ENCODE measurements at places on chromosomes 3 and 15. TPM values are rescaled to one million over a fixed set of nuclear protein-coding genes. Genes with fewer than 3 reads are reported as not detected.

GRCh38 chr3:150740733-150741496 is 22.1 kb downstream of the SIAH2 start:
- DNase-seq = no peak
- peaks cover 13% of the 10 kb centered on the region for H3K36me3 ChIP-seq
- no peaks in the 10 kb centered on the region for H3K27me3 ChIP-seq
- no peak overlapping the region for H3K27ac ChIP-seq

PCOLCE2 gene
- 21.4 TPM for total RNA-seq

DNA sequence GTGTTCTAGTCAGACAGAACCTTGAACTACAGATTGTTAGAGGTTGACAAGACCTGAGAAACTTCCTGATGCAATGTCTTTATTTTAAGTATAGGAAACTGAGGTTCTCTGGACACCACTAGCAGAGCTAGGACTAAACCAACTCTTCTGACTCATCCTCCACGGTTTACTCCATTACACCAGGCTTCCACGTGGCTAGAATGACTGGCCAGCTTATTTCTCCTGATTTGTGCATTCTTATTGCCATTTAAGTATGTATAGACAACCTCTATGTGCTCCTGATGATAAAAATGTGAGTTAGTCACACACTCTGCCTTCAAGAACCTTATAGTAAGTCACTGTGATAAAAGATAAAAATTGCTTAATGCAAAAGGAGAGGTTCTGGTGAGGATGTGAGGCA is 182.7 kb downstream of the MEX3B start:
- no peak overlapping the region for H3K27ac ChIP-seq
- H3K36me3 ChIP-seq = no peaks in the 10 kb centered on the region
- H3K27me3 ChIP-seq = no peaks in the 10 kb centered on the region
- H3K4me1 ChIP-seq = no peaks in the 10 kb centered on the region

- H3K36me3 ChIP-seq = peaks cover 8% of the 10 kb centered on the region
- H3K4me1 ChIP-seq = peaks cover 26% of the 10 kb centered on the region
- DNase-seq = peak; percentile 92
- H3K27ac ChIP-seq = peak overlapping the region; percentile 59
Measured at GRCh38 chr3:172685331-172686214, 25.3 kb downstream of the NCEH1 start.

MESP1 gene
- total RNA-seq = under 0.01 TPM

DNA sequence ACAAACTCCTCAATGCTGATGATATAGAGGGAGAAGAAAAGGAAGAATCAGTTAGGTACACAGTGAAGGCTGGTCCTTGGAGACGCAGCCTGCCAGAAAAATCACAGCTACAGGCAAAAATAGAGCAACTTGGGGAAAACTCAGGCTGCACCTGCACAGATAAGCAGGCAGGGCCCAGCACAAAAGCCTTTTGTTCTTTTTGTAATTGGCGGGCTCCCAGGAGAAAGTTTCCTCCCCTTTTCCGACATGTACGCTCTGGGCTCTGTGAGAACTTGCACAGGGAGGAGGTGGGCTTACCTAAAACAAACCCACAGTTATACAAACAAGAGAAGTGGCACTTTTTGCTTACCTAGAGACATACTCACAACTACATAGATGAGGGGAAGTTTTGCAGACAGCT is 813.4 kb upstream of the EPHA6 start:
- no peak overlapping the region for H3K27ac ChIP-seq
- no peaks in the 10 kb centered on the region for H3K4me1 ChIP-seq
- no peak overlapping the region for H3K4me3 ChIP-seq
- no peaks in the 10 kb centered on the region for H3K36me3 ChIP-seq
- no peaks in the 10 kb centered on the region for H3K27me3 ChIP-seq

MED12L gene
- total RNA-seq = 2.2 TPM

DNA sequence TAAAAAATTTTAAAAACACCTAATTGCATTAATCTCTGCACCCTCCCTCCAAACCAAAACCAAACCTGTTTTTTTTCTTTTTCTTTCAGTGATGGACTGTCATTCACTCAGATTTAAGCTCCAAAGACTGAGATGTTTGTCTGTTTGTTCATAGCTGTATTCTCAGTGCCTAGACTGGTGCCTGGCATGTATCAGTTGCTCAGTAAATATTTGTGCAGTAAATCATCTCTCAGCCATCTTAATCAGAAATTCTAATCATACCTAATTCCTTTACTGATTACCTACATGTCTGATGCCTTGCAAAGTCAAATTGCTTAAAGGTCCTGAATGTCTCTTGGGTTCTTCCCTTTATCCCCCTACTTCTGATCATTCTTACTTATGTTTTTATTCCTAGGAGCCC is 138.8 kb downstream of the ZNF609 start:
- H3K4me3 ChIP-seq = no peak overlapping the region
- DNase-seq = no peak
- H3K27me3 ChIP-seq = no peaks in the 10 kb centered on the region
- no peaks in the 10 kb centered on the region for H3K36me3 ChIP-seq

PIF1 gene
- total RNA-seq = 6.2 TPM

BCHE gene
- not detected for total RNA-seq

GRCh38 chr15:74614744-74615507 is 710 bp upstream of the CLK3 start:
- peaks cover 21% of the 10 kb centered on the region for H3K4me1 ChIP-seq
- H3K36me3 ChIP-seq = peaks cover 10% of the 10 kb centered on the region
- DNase-seq = peak; percentile 99

LARP6 gene
- 76.0 TPM for total RNA-seq

DNA sequence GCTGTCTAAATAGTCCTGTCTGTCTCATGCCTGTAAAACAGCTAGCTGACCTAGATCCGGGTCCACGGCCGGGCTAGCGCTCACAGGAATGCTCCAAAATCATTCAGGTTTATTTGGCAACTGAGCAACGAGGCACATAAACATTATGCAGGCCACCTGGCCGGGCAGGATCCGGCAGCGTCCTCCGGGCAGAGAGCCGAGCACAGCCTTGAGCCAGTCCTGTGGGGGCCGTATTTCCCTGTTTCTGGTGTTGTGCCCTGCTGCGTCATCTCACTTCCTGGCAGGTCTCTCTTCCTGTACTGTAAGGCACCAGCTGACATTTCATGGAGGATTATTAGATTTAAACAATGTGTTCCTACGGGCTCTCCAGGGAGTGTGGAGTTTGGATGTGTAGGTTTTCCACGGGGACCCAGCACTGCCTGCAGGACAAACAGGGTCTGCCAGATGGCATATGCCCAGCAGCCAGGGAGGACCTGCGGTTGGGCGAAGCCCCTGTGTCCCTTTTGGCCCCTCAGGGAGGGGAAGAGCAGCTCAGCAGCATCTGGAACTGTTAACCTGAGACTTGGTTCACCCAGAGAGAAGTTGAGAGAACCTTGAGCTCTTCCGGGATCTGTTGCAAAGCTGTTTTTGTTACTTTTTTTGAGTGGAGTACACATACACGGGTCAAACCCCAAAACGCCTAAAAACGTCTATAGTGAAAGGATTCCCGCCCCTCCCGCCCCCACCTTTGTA is 16.6 kb upstream of the LRRK1 start:
- no peaks in the 10 kb centered on the region for H3K36me3 ChIP-seq
- H3K27ac ChIP-seq = peak overlapping the region; percentile 86
- DNase-seq = peak; percentile 96
- H3K27me3 ChIP-seq = no peaks in the 10 kb centered on the region

DNA sequence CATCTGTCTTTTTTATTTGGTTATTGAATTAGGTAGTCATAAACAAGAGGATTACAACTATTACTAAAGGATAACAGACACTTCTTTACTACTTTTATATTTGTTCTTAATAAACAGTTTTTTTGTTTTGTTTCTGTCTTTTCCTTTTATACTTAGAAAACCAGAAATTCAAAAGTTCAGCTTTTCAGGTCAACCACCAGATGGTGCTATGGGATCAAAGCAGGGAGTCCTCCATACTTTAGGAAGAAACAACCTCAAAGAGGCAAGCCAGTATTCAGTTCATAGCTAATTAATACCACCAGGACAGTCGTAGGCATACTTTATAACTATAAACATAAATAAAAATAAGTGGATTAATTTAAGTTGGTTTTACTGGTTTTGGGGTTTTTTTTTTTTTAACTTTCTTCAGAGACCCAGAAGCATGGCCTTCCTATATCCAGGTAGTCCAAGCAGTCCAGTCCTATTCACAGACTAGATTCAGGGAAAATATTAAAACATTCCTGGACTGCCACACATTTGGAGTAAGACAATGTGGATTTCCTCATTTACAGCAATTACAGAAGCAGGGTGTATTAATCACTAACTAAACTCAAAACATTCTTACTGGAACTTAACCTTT is 16.0 kb upstream of the EID1 start:
- H3K4me1 ChIP-seq = peaks cover 44% of the 10 kb centered on the region
- H3K27me3 ChIP-seq = no peaks in the 10 kb centered on the region
- no peaks in the 10 kb centered on the region for H3K36me3 ChIP-seq
- no peak for DNase-seq
- no peak overlapping the region for H3K27ac ChIP-seq
- H3K4me3 ChIP-seq = no peak overlapping the region

AGTR1 gene
- total RNA-seq = 13.3 TPM

GRCh38 chr3:13785853-13786436 is 93.9 kb downstream of the WNT7A start:
- H3K4me3 ChIP-seq = no peak overlapping the region
- H3K36me3 ChIP-seq = no peaks in the 10 kb centered on the region
- H3K4me1 ChIP-seq = no peaks in the 10 kb centered on the region
- no peak overlapping the region for H3K27ac ChIP-seq
- no peaks in the 10 kb centered on the region for H3K27me3 ChIP-seq

ACKR2 gene
- not detected for total RNA-seq

DNA sequence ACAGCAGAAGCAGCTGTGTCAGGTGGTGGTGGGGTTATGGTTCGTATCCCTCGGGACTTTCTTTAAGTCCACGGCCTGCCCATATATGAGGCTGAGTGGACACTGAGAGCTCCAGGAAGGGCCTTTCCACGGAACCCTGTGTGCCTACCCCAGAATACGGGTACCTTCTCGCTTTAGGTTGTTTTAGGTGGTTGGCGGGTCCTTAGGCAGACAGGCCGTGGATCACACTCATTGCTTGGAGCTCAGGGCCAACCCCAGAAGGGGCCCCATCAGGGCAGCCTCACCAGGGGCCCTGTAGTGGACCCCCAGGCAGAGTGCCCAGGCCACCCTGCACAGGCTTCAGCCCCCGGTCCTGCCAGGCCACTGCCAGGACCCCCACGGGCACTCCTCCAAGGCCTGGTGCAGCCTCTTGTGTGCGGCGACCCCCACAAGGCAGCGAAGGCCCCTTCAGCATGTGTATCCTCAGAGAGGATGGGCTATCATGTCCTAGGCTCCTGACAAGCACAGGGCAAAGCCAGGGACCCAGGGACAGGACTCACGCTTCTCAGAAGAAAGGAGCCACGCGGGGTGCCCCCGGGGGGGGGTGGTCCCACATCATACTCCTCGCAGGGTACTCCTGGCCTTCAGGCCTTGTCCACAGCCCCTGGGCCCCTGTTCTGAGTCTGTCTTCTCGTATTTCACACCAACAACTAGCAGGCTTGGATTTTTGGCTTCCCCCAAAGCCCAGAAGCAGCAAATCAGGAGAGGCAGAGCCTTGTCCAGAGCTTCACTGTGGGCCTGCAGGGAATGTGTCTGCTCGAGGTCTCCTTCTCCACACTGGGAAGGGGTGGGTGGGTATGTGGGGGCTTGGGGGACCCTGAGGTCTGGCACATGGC is 93.4 kb downstream of the LRRK1 start:
- H3K4me1 ChIP-seq = no peaks in the 10 kb centered on the region
- H3K27ac ChIP-seq = no peak overlapping the region
- no peak overlapping the region for H3K4me3 ChIP-seq
- peak; percentile 80 for DNase-seq
- no peaks in the 10 kb centered on the region for H3K27me3 ChIP-seq
- peaks cover 48% of the 10 kb centered on the region for H3K36me3 ChIP-seq

MUSTN1 gene
- 1.4 TPM for total RNA-seq

DNA sequence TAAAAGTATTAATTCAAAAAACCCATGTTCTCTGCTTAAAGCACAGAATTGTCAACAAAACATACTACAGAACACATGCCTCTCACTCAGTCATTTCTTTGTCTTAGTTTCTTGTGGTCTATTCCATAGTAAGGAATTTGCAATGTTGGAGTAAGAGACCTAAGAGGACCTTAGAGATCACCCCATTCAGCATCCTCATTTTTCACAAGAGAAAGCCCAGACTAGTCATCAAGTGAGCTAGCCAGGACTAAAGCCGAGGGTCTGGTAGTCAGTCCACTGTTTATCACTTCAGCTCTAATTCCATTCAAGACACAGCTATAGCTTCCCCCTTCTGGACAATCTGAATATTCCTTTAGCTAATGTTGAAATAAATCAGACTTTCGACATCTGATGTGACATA is 601.1 kb downstream of the FHIT start:
- no peaks in the 10 kb centered on the region for H3K27me3 ChIP-seq
- H3K36me3 ChIP-seq = no peaks in the 10 kb centered on the region
- no peaks in the 10 kb centered on the region for H3K4me1 ChIP-seq
- H3K4me3 ChIP-seq = no peak overlapping the region
- DNase-seq = no peak
- no peak overlapping the region for H3K27ac ChIP-seq

DNA sequence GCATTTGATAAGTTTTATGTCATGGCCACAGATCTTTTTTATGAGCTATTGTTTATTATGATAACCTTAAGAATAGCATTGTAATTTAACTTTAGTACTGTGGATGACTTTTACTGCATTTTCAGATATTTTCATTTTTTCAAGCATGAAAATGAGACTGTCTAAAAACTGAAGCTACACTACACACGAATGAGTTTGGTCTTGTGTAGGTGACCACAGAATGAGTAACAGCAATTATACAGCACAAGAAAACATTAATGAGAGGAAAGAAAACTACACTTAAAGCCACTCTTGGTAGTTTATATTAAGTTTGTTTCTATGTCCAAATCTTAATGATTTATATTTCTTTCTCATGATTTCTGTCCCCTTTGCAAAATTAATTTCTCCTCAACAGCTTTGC is 809.2 kb downstream of the NAALADL2 start:
- H3K36me3 ChIP-seq = no peaks in the 10 kb centered on the region
- DNase-seq = no peak
- H3K27ac ChIP-seq = no peak overlapping the region
- H3K4me3 ChIP-seq = no peak overlapping the region
- H3K4me1 ChIP-seq = peaks cover 21% of the 10 kb centered on the region

DNA sequence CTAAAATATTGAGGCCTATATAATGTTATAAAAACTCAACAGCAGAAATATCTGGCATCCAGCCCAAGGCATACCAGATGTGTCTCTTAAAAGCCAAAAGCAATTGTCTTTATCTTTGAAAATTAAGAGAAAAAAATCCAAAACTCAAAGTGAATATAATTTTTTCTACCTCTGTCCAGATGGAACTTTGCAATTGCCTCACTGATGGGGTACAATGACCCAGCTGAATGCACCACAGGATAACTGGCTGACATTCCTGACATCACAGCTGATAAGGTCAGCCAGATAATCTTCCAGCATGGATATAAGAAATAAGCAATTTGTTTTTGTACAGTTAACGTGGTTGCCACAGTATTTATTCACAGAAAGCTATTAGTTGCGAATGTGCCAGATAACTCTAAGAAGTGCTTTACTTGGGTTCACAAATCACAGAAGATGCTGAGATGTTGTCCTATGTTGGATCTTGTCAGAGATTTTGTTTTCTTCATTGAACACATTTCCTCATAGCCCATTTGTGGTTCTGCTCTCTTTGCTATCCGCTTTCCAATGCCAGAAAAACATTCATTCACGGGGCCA is 566.9 kb upstream of the CCDC54 start:
- DNase-seq = peak; percentile 66
- peaks cover 31% of the 10 kb centered on the region for H3K36me3 ChIP-seq
- peaks cover 36% of the 10 kb centered on the region for H3K4me1 ChIP-seq
- no peaks in the 10 kb centered on the region for H3K27me3 ChIP-seq
- peak overlapping the region; percentile 50 for H3K27ac ChIP-seq
